Stimulated activated CD8-positive, alpha-beta memory T cell treated with anti-CD3 and anti-CD28 coated beads, Interleukin-7, amount 100 ng/mL, for 24 hours (primary cell): ENCODE measurements at places on chromosomes 12 and 14.

- DNase-seq = peak; percentile 49
These were observed 14.7 kb downstream of the ITGA5 start for GRCh38 chr12:54404061-54405004.

- no peak for DNase-seq
These were observed 439.5 kb downstream of the CCER1 start for GRCh38 chr12:90515199-90516175.

GRCh38 chr14:102604183-102604582 lies 11.7 kb downstream of the RCOR1 start:
- DNase-seq = no peak

DNA sequence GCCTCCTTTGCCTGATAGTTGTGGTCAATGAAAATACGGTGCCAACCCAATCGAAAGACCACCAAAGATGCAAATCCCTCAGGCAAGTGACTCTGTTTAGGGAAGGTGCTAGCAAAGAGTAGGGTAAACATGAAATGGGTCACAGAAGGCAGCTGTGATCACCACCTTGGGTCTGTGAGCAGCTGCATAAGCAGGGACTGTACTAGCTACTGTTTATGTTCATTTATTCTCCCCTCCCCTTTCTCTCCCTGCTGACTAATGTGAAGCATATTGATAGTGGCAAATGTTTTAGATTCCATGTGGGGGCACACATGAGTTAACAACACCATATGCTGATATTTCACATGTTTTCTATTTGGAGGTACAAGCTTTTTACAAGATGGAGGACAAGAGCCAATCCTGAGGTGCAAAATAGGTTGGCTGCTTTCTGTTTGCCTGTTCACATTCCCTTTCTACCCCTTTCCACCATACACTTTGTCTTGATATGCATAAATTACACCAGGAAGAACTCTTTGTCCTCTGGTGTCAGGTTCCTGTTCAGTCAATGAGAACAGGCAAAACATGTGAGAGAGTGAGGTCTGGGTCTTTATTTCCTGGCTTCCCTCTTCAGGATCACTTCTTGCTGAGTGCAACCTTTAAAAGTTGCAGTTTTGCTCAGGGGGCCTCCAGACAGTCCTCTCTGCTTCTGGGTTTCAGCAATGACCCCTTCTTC lies 71.1 kb downstream of the AVPR1A start:
- DNase-seq = no peak

DNA sequence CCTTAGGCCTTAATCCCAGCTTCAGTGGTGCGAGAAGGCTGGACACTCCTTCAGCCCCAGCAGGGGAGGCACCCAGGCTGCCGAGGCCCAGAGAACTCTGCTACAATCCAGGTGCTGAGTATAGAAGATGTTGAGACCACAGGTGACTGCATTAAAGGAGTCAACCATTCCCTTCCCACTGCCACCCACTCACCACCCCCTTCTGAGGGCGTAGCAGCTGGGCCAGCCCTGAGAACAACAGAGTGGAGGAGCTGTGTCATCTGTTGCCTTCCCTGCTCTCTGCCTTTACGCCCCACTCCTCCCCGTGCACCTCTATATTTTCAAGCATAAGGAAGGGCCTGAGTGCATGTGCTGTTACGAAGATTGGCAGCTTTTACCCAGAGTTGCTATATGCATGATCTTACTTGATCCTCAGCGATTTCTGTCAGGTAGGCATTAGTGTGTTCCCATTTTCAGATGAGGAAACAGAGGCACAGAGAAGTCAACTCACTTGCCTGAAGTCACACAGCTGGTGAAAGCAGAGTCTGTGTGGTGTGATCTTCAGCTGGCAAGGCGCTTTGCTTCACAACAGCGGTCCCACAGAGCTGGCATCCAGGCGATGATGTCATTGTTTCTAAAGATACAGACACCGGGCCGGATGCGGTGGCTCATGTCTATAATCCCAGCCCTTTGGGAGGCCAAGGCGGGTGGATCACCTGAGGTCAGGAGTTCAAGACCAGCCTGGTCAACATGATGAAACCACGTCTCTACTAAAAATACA lies 46.7 kb downstream of the RIN3 start:
- DNase-seq = no peak

GRCh38 chr12:53330671-53331070 lies 5.5 kb downstream of the SP7 start:
- DNase-seq = no peak

DNA sequence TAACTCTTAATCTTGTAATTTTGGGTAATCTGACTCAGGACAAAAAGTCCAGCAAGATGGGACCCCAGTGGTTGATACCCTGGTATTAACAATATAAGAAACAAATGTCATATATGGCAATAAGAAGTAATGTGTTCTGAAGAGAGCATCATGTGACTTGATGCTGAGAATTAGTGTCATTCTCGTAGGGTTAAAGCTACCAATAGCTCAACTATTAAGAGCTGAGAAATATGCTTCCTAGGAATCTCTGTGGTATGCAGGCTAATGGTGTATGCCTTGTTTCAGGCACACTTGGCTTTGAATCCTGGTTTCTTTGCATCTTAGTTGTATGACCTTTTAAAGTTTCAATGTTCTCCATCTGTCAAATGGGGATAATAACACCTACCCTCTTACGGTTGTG lies 9.1 kb downstream of the MYRFL start:
- no peak for DNase-seq

DNA sequence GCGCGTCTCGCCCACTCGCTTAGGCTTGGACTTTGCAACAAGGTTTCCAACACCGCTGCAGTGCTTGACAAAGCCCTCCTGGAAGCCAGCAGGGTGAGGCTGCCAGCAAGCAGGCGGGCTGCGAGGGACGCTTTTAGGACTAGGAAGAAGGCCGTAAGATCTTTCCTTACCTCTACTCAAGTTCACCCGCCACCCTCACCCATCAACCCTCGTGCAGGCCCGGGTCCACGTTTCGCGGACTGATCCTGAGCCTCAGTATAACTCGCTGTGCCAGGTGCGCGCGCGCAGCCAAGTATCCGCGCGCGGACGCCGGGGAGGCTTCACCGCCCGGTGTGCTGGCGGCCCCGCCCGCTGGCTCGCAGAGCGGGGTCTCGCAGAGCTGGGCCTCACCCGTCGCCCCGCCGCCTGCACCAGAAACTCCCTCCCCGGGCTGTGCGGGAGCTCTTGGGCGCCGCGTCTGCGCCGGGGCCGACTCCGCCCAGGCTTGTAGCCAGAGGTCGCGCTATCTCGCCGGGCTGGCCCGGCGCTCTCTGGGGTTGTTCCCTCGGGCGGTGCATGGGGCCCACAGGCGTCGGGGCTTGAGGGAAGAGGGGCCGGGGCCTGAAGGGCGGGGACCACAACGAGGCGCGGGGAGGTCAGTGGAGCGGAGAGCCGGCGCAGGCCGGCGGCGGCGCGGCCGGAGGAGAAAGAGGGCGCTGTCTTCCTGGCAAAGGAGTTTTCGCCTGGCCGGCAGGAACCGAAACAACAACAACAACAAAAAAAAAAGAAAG lies 7.6 kb upstream of the SIX1 start:
- DNase-seq = no peak

GRCh38 chr12:32874078-32874477 lies 22.5 kb downstream of the PKP2 start:
- no peak for DNase-seq

DNA sequence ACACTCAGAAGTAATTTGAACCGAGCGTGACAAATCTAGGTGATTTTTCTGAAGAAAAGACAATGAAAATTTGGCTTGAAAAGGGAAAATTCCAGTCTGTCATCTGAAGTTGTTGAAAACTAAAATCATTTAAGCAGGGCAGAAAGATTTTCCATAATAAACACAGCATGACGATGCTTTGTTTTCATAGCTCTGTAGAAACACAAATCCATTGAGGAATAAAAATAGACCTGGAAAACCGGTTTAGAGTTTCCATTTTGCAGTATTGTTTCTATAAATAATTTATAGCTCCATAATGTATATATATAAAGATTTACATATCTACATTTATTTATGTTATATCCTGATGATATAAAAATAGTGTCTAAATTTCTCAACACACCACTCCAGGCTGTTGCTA lies 1918.5 kb upstream of the FLRT2 start:
- no peak for DNase-seq

DNA sequence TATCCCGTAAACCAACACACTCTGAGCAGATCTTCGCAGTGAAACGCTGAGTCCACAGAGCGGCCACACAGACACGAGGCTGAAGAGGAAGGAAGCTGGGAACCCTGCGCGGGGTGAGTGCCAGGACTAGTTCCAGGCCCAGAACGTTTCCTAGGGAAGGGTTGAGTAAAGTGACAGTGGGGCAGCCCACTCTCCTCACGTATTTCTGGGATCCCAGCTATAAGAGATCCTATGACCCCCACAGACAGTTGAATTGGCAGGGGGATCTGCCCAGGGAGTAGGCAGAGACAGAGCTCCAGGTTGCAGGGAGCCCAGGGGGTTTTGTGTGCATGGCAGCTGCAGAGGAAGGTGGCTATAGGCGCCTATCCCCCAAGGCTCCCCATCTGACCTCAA lies 51.1 kb downstream of the GTF2A1 start:
- no peak for DNase-seq

DNA sequence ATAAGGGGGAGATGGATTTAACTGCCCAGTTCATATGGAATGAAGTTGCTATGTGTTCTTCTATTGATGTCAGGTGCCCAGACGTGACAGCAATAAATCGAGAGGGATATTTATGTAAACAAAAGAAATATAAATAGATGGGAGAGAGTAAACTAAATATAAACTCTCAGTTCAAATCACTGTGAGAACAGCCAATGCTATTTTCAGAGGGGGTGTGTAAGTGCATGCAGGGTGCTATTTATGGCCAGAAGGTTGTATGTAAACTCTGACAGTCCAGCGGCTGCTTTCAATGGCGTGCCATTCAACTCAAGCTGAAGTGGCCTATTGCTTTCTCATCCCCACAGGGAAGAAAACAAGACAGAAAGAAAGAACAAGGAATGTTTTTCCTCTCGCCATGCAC lies 127.2 kb downstream of the KCNA5 start:
- DNase-seq = no peak

DNA sequence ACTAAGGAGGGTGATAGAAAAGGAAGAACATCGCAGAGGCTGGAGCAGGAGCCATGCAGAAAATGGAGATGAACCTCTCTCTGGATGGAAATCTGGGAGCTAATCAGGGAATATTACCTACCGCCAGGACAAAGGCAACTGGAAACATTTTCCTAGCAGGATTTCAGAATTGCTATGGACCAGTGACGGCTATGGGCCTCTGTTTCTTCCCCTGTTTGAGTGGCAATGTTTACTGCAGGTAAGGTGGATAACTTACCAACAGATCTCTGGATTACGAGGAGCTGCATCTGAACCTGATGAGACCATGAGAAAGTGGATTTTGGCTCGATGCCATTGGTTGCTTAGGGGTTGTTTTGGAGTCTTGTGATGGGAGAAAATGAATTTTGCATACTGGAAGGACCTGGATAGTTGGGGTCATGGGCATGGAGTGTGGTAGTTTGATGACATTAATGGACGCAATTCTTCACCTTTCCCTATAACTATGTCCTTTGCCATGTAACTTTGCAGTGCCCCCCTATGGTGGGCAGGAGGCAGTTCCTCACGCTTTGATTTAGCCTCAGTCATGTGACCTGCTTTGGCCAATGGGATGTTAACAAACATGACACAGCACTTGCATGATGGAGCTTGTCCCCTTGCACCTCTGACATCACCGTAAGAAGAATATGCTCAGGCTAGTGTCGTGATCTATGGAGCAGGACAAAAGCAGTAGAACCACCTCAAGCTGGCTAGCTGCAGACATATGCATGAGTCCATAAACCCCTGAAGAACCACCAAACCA lies 51.1 kb downstream of the CALM1 start:
- no peak for DNase-seq

- no peak for DNase-seq
These were observed 1258.0 kb downstream of the FSCB start for GRCh38 chr14:43249116-43249515.

DNA sequence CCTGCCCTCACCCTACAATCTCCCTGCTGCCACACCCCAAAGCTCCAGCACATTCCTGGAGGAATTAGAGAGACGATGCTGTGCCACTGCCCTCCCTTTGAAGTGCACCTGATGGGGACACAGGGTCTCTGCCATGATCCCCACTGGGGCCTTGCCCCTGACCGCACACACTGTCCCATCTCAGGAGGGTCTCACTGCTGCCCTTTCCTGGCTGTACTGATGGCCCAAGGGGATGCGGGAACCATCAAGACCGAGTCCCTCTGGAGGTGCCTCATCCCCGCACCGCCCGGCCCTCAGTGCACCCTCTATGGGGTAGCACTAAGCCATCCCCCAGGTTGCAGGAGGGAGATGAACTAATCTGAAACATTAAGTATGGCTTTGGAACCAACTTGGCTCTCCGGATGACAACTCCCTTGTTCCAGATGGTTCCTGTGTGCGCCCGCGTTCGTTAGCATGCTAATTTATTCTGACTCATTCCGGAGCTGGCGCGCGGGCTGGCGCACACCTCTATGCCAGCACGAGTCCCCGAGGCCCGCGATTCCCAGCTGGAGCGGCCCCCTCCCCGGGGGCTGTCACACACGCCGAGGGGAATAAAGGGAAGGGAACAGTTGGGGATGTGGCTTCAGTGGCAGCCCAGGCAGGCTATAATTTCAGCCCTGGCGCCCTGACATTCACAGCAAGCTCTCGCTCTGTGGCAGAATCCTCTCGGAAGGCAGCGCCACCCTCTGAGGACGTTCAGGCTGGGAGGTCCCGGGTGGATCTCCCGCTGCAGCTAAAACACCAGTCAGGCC lies 34.2 kb upstream of the C14orf180 start:
- no peak for DNase-seq

DNA sequence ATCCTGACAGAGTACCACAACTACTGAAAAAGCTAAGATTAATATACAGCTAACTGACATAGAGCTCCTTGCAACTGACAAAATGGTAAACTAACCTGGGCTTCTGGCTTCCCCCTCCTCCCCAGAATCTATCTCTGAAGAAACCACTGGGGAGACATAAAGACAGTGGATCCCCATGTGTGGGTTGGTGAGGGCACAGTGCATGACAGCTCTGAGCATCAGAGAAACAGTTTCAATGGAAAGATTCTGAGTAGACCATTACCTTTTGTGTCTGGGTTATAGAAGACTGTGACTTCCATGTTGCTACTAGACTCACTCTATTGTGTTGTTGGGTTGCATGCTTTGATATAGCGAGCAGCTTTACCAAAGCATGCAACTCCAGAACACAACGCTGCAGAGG lies 247.4 kb downstream of the EFCAB11 start:
- no peak for DNase-seq

DNA sequence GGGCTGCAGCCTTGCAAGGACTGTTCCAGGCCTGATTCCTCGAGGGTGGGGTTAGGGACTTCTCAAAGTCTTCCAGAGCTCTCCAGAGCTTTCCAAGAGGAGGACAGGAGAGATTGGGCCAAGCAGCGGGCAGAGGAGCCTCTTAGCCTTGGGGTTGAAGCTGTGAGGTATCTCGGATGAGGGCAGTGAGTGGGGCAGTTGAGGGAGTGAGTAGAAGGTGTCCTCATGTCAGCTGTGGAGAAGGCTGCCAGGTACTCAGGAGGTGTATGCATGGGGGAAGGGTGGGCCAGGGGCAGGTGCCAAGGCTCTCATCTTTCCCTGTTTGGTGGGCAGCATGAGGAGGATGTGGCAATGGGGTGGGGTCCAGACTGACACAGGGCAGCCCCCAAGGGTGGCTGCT lies 7.7 kb downstream of the KRT83 start:
- no peak for DNase-seq

- no peak for DNase-seq
These were observed 271.1 kb downstream of the CCER1 start for GRCh38 chr12:90683871-90684270.
